Thoracic aorta (tissue), 2 donors: ENCODE measurements at places on chromosomes 5 and 9.

DNA sequence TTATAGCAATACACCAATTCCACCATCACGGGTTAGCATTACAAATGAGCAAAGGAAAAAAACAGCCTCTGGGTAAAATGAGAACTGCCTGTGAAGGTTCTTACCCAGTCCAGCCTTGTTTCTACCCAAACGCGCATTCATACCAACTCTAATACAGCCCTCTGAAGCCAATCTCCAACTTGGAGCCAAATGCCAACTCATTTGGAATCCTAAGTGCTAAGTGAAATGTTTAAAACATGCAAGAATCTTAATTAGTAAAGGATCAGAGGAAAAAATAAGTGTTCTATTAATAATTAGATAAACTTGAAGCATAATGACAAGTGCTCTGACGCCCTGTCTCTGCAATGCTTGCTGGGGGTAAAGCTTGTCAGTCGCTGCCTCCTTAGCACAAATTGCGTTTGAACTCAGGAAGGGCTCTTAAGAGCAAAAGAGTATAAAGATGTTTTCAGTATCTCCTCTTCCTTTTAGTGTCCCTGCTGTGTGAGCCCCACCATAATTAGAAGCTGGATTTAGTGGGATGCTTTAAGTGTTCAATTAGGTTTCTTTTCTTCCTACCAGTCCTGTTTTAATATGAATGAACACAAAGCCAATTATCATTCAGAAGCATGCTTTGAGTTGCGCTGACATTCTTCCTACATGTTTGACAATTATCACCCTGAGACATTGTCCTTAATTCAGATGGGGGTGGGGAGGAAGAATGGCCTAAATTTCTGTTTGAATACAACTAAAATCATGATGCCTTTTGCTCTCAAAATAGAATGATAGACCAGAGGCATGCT lies 537.6 kb downstream of the DTWD2 start:
- DNase-seq, result no peak

GRCh38 chr5:137604348-137605095 lies 105.4 kb upstream of the SPOCK1 start:
- no peak for DNase-seq

- DNase-seq, result no peak
These were observed 7.8 kb upstream of the DNAJC18 start for GRCh38 chr5:139446956-139447779.

DNA sequence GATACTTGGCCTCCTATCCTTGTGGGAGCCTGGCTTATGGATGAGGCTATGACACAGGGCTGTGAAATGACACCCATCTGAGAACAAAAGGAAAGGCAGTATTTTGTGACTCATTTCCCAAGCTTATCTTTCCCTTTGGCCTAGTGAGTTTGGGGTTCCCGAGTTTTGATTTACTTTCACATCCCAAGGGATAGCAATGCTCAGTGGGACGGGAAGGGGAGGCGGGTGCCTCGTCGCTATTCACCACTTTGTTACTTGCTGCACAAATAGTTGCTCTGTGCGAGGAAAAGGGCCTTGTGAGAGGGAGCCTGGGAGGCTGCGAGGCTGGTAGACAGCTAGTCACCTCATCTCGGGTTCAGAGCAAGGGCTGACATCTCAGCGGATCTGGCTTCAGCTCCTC lies 59.1 kb upstream of the ENTREP1 start:
- no peak for DNase-seq

GRCh38 chr9:89412951-89413350 lies 85.0 kb downstream of the SEMA4D start:
- no peak for DNase-seq

GRCh38 chr5:138623053-138623452 lies 47.9 kb upstream of the HSPA9 start:
- no peak for DNase-seq

DNA sequence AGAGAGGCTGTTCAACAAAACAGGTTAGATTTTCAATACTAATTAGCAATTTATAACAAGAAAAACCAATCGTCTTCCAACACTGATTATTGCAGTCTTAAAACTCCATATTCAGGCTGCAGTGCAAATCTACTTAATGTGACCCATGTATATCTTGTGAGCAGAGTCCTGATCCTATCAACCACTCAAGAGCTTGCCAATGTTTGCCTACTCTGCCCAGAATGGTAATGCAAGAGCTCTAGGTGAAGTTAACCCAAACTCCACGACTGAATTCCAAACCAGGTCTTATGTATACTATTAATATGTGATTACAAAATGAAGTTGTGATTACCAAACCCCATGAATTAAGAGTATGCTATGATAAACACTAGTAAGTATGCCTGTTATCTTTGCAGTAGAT lies 17.1 kb downstream of the EFNA5 start:
- no peak for DNase-seq

GRCh38 chr5:64634997-64635686 lies 55.2 kb upstream of the SHISAL2B start:
- no peak for DNase-seq

DNA sequence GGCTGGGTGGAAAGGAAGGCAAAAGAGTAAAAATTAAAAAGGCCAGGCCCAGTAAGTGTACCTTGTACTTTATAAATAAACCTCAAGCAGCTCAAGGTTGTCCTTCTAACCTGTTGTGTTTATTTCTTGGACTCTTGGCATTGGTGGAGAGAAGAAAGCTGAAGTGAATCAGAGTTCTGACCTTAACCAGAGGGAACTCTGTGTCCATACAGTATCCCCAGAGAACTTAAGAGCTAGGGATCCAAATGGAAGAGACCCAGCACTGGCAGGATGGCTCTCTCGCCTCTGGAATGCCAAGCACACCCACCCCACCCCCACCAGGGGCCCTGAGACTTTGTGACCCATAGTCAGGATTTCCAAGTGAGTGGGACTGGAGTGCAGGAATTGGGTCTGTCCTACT lies 14.2 kb downstream of the NUDT2 start:
- no peak for DNase-seq

DNA sequence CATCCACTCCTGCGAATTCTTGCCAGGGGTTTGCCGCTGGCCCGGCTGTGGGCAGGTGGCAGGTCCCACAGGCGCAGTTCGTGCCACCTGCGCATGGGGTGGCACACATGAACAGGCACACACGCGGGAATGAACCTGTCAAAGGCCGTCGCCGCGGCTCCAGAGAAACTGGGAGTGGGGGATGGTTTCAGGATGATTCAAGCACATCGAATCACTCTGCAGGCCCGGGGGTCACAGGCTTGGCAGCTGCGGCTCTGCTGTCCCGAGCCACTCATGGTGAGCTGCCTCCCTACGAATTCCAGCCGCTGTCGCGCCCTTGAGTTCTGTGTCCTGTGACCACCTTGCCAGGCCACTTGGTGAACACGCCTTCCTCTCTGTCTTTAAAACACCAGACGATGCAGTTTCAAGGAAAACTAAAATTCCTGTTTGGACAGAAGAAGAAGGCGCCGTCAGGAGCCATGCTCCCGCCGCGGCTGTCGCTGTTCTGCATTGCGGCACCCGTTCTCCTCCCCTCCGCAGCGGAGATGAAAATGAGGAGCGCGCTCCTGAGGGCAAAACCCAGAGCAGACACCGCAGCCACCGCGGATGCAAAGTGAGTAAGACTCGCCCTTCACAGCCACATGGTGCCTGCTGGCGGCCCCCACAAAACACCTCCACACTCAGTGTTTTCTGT lies 15.4 kb upstream of the EXOC3 start:
- DNase-seq, result no peak

GRCh38 chr5:1175801-1176472 lies 25.5 kb upstream of the SLC6A19 start:
- DNase-seq, result no peak

- DNase-seq, result no peak
These were observed 45.7 kb downstream of the POC5 start for GRCh38 chr5:75671506-75671905.

DNA sequence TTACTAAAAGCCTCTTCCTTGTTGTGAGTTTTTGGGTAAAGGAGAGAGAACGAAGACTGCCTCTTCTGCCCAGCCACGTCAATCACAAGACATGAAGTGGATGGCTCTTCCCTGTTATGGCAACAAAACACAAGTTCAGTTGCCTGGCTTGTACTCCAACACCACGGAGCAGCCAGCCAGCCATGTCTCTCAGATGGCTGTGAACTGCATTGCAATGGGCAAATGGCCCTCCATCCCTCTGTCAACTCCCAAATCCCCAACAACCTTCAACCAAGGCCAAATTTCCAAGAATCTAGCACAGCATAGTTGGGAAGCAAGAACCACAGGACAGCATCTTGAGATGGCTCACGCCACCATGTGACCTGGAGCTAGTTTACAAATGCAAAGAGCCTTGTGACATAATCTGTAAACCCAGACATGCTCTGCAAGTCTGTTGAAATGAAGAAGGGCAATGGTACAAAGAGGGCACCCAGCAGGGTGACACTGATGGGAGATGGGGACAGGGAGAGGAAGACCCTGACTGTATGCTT lies 53.9 kb downstream of the ZNF366 start:
- DNase-seq, result no peak

GRCh38 chr5:40441733-40442132 lies 238.0 kb upstream of the PTGER4 start:
- DNase-seq, result no peak

DNA sequence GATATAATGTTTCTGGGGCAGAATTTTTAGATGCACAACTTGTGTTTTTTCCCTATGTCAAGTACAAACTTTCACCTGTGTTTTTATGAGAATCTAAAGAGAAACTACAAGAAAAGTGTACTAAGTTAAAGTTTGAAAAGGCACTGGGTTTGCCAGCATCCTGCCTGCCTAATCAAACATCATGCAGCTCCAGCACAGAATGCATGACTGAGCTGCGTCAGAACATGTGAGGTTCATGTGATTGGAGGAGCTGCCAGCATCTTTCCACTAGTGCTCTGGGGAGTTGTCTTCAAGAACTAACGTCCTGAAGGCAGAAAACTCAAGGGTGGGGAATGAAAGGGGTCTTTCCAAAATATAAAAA lies 46.1 kb upstream of the RIC1 start:
- no peak for DNase-seq

- DNase-seq, result no peak
These were observed 583.9 kb downstream of the SEMA5A start for GRCh38 chr5:8961956-8962355.

DNA sequence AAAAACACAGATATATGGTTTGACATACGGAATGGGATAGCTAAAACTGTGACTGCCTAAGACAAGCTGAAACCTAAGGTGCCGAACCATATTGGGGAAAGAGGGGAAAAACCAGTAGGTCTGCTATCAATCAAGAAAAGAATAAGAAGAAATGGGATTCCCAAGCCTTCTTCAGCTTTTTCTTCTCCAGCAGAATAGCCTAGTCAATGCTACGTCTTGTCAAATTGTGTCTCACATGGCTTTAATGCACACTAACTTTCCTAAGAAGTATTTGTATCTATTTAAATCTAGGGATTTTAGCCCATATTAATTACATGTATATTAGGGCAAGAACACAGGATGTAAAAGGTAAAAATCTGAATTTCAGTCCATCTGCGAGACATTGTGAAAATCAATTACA lies 797 bp upstream of the FBXO38 start:
- no peak for DNase-seq

- DNase-seq, result no peak
These were observed 16.3 kb downstream of the IL5 start for GRCh38 chr5:132526974-132527564.

- DNase-seq, result no peak
These were observed 11.4 kb downstream of the ASTN2 start for GRCh38 chr9:117403403-117403811.

DNA sequence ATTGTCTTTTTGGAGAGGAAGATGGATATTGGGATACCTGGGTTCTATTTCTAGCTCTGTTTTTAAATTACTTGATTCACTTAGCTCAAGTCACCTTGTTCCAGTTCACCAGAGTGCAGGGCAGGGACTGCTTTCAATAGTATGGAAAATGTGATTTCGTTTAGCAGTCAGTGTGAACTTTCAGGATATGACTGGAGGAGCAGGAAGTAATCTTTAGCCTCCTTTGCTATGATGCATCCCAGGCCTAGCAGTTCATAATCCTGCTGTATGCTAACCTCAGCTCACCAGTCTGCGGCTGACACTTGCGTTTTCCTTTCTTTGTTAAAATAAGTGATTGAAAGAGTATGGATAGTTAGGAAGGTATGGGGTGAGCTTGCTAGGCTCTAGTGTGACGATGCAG lies 169.7 kb downstream of the ARHGAP26 start:
- DNase-seq, result no peak

GRCh38 chr9:116447934-116448333 lies 239.2 kb upstream of the TRIM32 start:
- no peak for DNase-seq

GRCh38 chr5:137190441-137190840 lies 308.7 kb downstream of the SPOCK1 start:
- DNase-seq, result no peak

GRCh38 chr5:78618303-78618702 lies 30.3 kb downstream of the LHFPL2 start:
- DNase-seq, result no peak

GRCh38 chr5:44952376-44952775 lies 143.6 kb downstream of the MRPS30 start:
- DNase-seq, result no peak

GRCh38 chr9:114448706-114449105 lies 56.6 kb downstream of the WHRN start:
- DNase-seq, result no peak

- DNase-seq, result no peak
These were observed 31.8 kb upstream of the PCA3 start for GRCh38 chr9:76732341-76732958.

- no peak for DNase-seq
These were observed 34.1 kb upstream of the RAPGEF1 start for GRCh38 chr9:131773911-131774379.

DNA sequence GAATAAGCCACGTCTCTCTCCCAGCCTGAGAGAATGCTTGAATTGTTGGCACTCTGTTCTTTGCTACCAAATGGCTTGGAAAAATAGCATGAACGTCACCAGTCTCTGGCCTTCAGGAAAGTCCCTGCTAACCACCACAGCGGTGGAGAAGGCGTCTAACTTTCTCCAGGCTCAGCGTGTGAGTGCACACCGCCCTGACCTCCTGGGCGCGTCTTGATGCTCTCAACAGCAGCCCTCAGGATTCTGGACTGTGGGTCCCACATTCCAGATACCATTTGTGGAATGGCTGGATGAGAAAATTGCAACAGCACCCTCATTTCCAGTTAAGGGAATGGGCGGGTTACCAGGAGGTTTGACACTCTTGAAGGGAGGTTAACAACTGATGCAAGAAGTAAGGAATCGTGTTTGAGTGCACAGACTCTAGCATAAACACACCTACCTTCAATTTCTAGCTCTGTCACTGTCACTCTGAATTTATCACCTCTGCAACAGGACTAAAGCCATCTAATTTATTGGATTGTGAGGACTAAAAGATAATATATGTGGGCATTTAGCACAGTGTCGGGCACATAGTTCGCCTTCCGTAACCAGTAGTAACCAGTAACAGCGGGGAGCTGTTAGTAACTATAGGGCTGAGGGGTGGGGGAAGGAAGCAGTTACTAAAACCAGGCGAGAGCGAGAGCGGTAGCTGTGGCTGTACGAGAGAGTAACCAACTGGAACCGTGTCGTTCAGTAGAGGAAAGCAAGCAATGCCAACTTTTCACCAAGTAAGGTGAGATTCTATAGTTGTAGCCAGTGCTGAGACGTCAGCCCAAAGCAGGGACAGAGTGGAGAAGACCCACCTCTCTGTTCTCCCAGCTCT lies 807 bp upstream of the PLGRKT start:
- no peak for DNase-seq

- DNase-seq, result no peak
These were observed 420.9 kb downstream of the SPOCK1 start for GRCh38 chr5:137078171-137078665.

GRCh38 chr5:80736730-80737129 lies 81.9 kb upstream of the DHFR start:
- DNase-seq, result no peak
